ENCODE measurements at places on chromosomes 5 and 9. TPM values are rescaled to one million over a fixed set of nuclear protein-coding genes. Genes with fewer than 3 reads are reported as not detected.

GRCh38 chr9:114223564-114224246 lies 68.4 kb downstream of the COL27A1 start:
- DNase-seq = no peak

- no peak for DNase-seq
Observed at GRCh38 chr5:53151713-53152458, 42.3 kb upstream of the MOCS2 start.

Gene SLC4A9
- polyA plus RNA-seq = 0.05 TPM

Gene TAF11L10
- not detected for polyA plus RNA-seq

Gene TAF1L
- not detected for polyA plus RNA-seq

All from right cardiac atrium (tissue), 5 donors.